Activated gamma-delta T cell treated with Interleukin-2 at 50 U/mL for 16 hours (primary cell): ENCODE measurements at places on chromosomes 16 and 17.

DNA sequence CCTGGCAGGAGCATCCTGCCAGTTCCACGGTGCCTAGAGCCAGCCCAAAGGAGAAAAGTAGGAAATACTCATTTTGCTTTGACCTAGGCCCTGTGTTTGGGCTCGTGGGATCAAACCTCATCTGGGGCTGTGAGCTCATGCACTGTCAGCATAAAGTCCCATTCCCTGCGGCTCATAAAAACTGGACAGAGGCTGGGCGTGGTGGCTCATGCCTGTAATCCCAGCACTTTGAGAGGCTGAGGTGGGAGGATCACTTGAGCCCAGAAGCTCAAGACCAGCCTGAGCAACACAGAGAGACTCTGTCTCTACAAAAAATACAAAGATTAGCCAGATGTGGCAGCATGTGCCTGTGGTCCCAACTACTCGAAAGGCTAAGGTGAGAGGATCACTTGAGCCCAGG lies 17.9 kb downstream of the ATP6V0D1 start:
- DNase-seq = no peak

GRCh38 chr17:2396568-2397246 lies 4.2 kb downstream of the MNT start:
- DNase-seq = no peak

GRCh38 chr17:31579265-31579664 lies 187.8 kb downstream of the RAB11FIP4 start:
- DNase-seq = no peak

DNA sequence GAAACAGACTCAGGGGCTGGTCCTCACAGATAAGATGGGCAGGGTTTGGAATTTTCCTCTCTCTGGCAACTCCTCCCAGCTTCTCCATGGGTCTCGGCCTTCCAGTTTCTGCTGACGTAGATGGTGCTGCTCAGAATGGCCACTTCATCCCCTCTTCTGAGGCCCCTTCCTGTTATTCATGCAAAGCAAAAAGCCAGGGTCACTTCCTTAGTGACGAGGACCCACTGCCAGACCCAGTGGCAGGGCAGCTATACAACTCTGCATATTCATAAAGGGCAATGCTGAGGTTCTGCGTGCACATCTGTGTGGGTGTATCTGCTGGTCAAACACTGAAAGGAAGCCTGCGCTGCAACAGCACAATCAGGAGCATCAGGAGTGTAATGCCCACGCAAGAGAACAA lies 108.8 kb downstream of the WSCD1 start:
- no peak for DNase-seq

DNA sequence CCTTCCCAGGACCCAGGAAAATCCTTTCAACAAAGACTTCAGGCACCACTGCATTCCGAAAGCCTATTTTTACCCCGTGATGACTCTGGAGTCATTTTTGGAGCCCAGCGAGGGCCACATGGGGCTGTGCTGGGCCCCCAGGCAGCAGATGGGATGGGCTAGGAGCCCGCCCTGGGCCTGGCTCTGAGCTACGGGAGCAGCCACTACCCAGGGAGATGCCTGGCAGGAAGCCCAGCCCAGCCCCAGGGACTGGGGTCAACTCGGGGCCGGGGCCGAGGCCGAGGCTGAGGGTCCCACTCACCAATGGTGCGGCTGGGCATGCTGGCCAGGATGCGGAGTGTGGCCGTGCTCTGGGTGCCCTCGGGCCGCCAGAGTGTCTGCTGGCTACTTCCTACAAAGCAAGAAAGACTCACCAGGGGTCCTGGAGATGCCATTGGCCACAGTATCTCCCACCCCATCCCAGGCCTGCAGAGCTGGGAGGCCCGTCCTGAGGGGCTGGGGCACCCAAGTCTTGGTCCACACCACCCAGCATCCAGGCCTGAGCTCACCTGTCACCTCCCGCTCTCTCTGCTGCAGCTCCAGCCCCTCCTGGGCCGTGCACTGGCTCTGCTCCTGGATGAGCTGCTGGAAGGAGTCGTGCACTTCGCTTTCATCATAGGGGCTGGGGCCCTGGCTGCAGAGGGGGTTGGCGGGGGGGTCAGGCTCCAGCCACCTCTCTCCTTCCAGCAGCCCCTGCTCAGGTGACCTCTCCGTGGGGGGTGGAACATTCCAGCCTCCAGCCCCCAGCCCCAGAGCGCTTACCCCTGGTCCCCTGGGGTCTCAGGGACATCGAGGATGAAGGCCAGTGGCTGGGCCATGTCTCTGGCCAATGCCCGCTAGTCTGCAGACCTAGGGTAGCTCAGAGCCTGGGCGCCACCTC lies 2.3 kb downstream of the TMC6 start:
- DNase-seq = no peak

- DNase-seq = no peak
Observed at GRCh38 chr16:74841469-74841868, 66.8 kb upstream of the FA2H start.

DNA sequence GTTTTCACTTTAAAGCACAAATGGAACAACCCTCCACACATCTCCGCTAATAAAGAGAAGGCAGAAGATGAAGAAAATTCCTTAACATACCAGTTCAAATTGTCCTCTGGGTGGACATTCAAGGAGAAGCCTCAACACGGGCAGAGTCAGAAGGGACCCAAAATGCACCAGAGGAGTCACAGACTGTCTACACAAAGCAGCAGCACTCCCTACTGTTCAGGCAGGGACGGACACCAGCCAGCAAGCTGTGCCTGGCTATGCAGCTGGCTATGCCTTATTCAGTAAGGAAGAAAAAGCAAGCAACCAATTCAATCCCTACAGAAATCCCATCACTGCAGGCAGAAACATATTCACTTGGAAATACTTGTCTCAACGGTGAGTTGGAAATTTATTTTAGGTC lies 8.1 kb downstream of the DNAJC7 start:
- no peak for DNase-seq

DNA sequence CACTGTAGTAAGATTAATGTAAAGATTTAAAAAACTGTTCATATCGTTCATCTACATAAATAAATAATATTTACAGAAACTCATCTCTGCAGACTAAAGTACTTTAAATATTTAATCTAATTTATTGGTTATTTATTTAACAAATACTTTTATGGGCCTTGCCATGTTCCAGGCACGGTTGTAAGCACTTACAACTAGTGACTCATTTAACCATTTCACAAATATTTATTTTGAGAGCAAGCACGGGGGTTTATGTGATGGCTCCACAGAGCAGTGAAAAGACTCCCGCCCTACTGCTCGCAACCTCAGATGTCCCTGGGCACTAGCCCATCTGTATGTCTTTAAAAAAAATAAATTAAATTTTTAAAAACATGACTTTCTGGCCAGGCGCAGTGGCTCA lies 575.9 kb downstream of the WWOX start:
- no peak for DNase-seq

- DNase-seq = no peak
Observed at GRCh38 chr17:72405662-72406230, 284.9 kb downstream of the SOX9 start.

GRCh38 chr16:86827521-86827920 lies 249.2 kb downstream of the FOXL1 start:
- no peak for DNase-seq

DNA sequence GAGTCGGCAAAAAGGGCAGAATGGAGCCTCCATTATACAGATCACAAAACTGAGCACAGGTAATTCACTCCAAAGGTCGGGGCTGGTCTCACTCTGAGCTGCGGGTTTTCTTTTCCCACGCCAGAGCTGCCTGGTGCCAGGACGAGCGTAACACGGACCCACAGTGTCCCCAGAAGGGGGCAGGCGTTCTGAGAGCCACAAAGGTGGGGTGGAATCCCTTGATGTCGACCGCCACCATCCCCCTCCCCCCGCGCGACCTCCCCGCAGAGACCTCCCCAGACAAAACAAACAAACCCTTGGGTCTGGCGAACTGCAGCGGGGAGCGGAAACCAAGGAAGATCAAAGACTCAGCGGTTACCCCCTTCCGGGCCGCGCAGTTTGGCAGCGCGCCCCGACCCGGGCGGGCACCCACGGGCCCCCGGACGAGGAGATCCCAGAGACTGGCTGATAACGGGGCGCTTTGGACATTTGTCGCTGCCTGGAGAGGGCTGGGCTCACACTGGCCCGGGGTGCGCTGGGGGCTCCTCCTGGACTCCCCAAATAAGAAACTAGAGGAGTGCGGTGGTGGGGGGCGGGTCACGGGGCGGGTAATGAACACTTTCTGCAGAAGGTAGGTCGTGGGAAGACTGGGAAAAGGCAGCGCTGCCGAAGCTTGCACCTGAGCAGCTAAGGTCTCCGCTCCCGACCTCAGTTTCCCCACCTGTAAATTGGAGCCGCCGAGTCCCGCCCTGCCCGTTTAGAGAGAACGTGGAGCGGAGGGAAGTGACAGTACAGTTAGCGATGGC lies 664 bp upstream of the NKD1 start:
- DNase-seq = peak; percentile 93

- DNase-seq = no peak
Observed at GRCh38 chr16:70685061-70685937, 554 bp downstream of the MTSS2 start.

DNA sequence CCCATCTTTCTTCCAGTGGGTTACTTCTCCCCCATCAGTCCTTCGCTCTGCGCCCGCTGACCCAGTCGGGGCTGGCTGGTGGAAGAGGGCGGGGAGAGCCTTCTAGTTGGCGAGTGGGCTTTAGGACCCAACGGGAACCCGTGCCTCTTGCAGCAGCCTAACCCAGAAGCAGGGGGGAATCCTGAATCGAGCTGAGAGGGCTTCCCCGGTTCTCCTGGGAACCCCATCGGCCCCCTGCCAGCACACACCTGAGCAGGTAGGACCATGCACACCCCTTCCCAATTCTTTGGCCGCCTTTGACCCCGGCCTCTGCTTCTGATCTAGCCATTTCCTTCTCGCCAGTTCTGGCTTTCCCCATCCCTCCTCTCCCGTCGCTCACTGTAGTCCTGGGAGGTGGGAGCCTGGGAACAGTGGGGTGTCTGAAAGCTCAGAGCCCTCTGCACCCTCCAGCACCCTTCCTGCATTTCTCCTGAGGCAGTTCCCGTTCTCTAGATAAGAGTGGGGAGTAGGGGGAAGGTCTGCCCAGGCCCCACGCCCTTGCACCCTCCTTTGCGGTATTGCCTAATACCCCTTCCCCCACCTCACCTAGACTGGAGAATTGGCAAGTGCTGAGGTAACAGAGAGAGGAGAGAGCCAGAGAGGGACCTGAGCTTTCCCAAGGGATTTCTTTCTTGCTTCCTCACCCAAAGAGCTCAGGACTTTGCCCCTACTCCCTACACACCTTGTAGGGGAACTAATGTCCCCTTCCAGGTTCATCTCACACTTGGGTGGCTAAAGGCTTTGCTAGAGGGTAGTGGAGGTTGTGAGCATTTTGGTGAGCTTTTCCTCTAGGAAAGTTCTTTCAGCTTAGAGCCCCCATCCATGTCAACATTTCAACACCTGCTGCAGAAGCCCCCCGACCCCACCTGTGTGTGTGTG lies at the start of gene RARA:
Gene RARA (plus strand): TSS at position 150 of the 918 bp plus-strand sequence. CDS start 22,039 bp downstream, outside the sequence.
- DNase-seq = no peak

DNA sequence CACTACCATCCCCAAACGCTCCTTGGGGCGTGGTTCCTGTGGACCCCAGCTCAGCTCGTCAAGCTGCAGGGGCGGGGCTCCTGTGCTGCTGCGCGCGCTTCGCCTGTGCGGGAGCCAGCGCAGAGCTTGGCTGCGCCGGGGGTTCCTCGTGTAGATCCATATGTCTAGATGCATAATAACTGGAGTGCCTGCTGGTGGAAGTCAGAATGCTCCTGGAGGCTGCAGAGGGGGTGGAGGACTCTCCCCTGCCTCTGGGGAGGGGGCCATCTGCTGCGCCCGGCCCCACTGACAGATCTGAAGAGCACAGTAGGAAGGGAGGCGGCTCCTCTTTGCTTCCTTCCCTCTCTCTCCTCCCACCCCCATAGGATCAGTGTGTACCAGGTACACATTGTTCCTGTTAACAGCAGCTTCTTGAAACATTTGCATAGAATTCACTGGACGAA lies 4.6 kb downstream of the RASD1 start:
- DNase-seq = no peak

- peak; percentile 76 for DNase-seq
Observed at GRCh38 chr17:44779211-44780025, 20.6 kb downstream of the ADAM11 start.

- DNase-seq = no peak
Observed at GRCh38 chr17:64006361-64007088, 8.4 kb downstream of the PRR29 start.

GRCh38 chr17:73462823-73463222 lies 151.0 kb upstream of the CDC42EP4 start:
- DNase-seq = no peak

GRCh38 chr17:29210879-29211278 lies 30.7 kb upstream of the MYO18A start:
- no peak for DNase-seq
